ENCODE measurements at places on chromosomes 5 and 9. TPM values are rescaled to one million over a fixed set of nuclear protein-coding genes. Genes with fewer than 3 reads are reported as not detected.

DNA sequence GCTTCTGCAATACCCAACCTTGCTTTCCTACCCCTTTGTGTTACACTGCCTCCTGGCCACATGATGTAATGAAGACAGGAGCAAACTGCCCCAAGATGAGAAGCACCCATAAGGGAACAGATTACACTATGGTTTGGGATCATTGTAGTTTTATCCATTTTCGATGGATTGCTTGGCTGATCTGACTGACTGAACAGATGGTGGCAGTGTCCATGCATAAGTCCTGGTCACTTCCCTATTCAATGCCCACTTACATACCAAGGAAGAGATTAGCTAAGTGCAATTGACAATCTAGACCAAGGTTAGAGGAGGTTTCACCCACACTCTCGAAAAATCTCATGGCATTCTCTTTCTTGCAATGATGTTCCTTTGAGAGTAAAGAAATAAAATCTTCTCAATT, 319.9 kb downstream of the RAB3C start:
- no peak for DNase-seq

The OR4F3 gene
- polyA plus RNA-seq: not detected

DNA sequence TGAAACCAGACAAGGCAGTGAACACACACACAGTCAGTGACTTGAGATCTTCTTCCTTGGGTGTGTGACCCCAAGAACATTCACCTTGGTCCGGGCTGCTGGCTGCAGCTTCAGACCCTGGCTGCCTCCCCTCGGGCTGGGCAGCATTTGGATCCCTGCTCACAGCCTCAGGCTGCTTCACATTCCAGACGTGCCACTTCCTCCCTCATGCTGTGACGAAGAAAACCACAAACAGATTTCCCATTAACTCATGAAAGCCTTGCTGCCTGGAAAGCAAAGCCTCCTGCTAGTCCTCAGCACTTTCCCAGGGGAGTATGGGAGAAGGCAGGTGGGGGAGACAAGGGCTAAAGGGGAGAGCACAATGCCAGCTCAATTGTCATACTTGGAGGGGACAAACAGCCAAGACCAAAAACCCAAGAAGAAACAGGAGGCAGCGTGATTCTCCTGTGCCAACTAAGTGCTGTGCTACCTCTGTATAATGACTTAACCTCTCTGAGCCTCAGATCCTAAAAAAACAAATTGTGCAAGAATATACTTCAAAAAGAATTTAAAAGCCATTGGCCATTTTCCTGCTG, 594.6 kb upstream of the BRINP1 start:
- peak; percentile 54 for DNase-seq

DNA sequence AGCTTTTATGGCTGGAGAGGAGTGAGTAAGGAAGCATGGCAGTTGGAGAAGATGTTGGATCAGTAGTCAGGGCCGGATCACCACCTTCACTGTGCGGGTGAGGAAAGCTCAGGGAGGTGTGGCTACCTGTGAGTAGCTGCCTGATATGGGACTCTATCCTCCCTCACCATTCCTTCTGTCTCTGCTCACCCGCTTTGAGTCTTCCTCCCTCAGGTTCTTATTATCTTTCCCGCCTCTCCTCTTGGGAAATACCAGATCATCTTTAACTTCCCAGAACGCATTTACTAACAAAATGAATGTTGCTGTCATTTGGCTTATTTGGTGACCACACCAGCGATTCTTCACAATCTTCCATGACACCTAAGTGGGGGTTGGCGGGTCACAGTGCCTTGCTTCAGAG, 140.7 kb upstream of the GPR151 start:
- peak; percentile 15 for DNase-seq

- no peak for DNase-seq
Measured at GRCh38 chr5:43677253-43677652, 74.3 kb downstream of the NNT start.

The SEC61B gene
- 177 TPM for polyA plus RNA-seq

DNA sequence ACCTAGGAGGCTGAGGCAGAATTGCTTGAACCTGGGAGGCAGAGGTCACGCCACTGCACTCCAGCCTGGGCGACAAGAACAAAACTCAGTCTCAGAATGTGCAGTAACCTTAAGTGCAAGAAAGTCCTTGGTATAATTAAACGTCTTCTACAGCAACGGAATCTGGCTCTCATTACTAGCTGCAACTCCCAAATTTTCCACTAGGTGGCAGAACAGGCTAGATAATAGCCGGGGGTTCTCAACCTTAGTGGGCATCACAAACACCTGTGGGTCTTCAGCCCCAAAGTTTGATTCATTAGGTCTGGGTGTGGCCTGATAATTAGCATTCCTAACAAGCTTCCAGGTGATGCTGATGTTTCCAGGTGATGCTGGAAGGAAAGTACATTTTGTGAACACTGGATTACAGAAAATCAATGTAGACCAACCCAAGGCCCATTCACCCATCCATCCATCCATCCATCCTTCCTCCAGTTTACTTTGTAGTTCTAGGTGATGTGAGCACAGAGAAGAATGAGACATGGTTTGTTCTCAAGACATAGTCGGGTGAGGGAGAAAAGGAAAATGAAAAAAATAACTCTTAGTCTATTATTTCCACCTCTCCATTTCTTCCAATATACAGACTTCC, 37.3 kb downstream of the FBXW2 start:
- DNase-seq: peak; percentile 46

- no peak for DNase-seq
Measured at GRCh38 chr9:114027863-114028465, 50.1 kb downstream of the AMBP start.

- DNase-seq: no peak
Measured at GRCh38 chr9:115378758-115379157, 260.8 kb upstream of the TNC start.

GRCh38 chr9:79577969-79578723, 6.4 kb downstream of the TLE4 start:
- no peak for DNase-seq

The CDKN2B-AS1 gene
- 0.12 TPM for polyA plus RNA-seq

DNA sequence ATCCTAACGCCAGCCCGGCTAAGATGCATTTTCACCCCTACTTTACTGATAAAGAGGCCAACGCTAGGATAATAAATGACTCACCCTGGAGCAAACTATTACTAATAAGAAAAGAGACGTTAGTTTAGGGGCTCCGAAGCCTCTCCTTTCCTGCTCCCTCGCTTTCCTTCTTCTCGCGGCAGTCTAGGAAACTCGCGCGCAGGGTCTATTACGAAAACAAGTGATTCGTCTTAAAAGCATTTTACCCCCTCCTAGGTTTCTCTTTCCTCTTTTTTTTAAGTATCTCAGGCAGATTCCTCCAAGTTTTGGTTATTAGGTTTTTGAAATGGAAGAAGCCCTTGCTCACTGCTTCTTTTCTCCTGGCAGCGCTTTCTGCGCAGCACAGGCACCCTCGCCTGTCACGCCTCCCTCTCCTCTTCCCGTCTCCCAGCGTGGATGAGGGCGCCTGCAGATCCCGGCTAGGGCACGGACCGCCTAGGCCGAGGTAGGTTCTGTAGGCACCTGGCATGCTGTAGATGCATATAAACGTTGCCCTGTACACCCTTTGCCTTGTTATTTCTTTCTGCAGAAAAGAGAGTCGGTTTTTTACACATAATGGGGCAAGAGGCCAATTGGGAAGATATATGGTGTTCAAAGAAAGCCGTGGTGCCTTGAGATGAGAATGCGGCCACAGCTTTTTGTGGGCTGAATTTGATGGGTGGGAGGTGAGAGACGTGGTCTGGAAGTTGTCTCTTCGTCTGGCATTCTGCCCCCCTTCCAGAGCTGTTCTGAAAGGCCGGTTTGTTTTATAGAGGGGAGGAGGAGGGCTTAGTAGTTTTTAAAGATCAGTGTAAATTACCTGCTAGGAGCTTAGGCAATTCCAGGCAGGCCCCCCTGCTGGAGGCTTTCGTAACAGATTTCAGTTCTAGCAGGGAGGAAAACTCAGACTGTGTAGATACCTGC, 983 bp downstream of the GCNT1 start:
- peak; percentile 51 for DNase-seq

- DNase-seq: no peak
Measured at GRCh38 chr5:92492908-92493307, 1088.1 kb downstream of the NR2F1-AS1 start.

DNA sequence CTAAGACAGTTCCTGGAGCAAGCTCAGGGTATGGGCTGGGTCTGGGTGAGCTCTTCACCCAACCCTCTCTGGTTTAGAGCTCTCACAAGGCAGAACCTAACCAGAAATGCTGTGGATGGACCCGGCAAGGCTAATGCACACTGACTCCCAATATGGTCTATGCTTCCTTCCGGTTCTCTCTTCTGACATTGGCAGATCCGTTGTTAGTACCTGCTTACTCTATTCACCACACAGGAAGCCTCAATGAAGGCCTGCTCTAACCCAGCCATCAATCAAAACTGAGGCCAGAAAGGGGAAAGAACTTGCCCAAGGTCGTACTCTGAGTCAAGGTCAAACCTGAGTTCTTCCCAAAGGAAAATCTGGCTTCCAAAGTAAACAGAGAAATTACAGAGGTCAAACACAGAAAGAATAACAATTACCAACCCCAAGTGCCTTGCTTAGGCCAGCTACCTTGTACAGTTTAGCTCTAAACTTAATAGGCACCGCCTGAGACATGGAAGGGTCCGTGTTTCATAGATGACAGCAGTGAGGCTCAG, 46.0 kb upstream of the AKNA start:
- no peak for DNase-seq

The FABP6 gene
- polyA plus RNA-seq: not detected

The CNTLN gene
- polyA plus RNA-seq: 11.8 TPM

DNA sequence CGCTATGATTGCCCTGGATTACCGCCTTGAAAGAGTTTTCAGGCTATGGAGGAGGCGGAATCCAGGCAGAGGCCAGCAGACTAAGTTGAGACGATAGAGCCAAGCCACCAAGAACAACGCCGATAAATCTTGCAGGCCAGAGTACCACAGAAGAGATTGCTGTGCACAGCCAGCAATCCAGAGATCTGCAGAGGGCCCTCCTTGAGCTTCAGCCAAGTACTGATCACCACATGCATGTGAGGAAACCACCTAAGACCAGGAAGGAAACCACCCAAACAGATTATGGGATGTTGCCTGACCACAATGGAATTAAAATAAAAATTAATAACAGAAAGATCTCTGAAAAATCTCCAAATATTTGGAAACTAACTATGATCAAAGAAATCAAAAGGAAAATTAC, 74.9 kb downstream of the GCNT4 start:
- DNase-seq: no peak

The GGTA1 gene
- polyA plus RNA-seq: 5.7 TPM

- no peak for DNase-seq
Measured at GRCh38 chr5:54727874-54728587, 210.5 kb downstream of the SNX18 start.

The IQGAP2 gene
- polyA plus RNA-seq: 55.1 TPM

- DNase-seq: no peak
Measured at GRCh38 chr9:91035825-91036208, 234.2 kb downstream of the SYK start.

The OR13C3 gene
- not detected for polyA plus RNA-seq

- DNase-seq: no peak
Measured at GRCh38 chr5:172713113-172713808, 57.7 kb downstream of the DUSP1 start.

DNA sequence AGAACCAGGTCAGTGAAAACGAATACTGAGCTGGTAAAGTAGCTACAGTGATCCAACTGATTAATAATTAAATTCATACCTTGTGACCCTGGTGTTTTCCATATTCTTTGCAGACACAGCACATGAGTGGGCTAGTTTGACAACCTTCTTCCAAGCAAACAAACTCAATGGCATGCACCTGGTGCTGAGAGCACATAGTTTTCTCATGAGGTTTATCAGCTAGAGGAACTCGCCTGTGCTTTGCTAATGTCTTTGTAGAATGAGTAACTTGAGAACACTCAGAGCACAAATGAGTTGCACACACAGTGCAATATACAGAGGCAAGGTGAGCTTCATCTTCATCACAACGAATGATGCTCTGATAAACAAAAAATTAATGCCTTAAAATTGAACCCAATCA, 12.6 kb downstream of the TRIM23 start:
- DNase-seq: peak; percentile 46

The ARHGEF28 gene
- polyA plus RNA-seq: 60.2 TPM

- DNase-seq: no peak
Measured at GRCh38 chr5:82164176-82164976, 113.8 kb downstream of the RPS23 start.

DNA sequence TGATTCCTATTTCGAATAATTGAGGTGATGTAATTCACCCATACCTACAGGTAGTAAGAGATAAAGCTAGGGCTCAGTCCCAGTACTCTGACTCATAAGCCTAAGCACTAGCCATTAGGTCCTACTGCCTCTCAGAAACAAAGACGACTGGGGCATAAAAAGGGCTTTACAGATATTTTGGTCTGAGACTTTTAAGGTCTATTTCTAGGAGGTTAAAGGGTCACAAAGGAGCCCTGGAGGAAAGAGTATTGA, 69.8 kb downstream of the SGCD start:
- no peak for DNase-seq

The GFRA3 gene
- polyA plus RNA-seq: 3.2 TPM

The PDGFRB gene
- polyA plus RNA-seq: 137 TPM

The SLC1A1 gene
- 17.9 TPM for polyA plus RNA-seq

- no peak for DNase-seq
Measured at GRCh38 chr5:95858023-95858461, 35.5 kb upstream of the GLRX start.

- DNase-seq: no peak
Measured at GRCh38 chr9:118263949-118264348, 559.7 kb downstream of the TLR4 start.

The IFNA21 gene
- polyA plus RNA-seq: not detected

GRCh38 chr9:14068690-14069089, 245.3 kb downstream of the NFIB start:
- no peak for DNase-seq

GRCh38 chr9:72188232-72188631, 39.0 kb downstream of the GDA start:
- no peak for DNase-seq

- no peak for DNase-seq
Measured at GRCh38 chr9:137694962-137695875, 76.4 kb downstream of the EHMT1 start.

DNA sequence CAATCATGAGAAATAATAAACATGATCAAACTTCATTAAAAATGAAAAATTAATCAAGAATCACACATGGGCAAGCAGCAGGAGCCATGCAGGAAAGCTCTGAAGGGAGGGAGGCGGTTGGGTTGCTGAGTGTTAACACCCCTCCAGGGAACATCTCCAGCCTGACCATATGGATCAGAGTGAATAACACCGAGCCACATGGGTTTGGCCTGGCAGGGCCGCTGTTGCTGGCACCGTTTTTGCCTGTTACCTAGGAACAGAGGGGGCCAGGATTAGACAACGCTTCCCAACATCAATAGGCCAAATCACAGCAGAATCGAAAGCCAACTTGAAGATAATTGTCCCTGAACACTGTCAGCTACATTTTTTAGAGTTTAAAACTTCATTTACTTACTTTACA, 160.2 kb downstream of the DENND1A start:
- DNase-seq: no peak

DNA sequence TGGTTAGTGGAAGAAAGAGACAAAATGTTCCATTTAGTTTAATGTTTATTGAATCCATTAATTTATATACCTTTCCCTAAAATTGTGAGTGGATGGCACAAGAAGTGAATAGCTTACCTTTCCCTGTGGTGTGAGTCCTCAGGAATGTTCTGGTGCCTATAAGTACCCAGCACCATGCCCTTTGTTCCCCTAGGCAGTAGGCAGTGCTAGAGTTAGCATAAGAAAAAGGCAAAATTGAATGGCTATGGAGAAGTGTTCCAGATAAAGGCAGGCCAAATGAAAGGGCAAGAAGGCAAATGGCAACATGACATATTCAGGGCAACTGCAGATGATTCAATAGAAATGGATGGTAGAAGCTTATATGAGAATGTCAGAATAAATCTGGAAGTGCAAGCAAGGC, 370.8 kb upstream of the PTGER4 start:
- no peak for DNase-seq
